ENCODE measurements at places on chromosomes 12 and 14.
A peak's percentile ranks its signal among the peaks of the same experiment; 100 is the strongest.

DNA sequence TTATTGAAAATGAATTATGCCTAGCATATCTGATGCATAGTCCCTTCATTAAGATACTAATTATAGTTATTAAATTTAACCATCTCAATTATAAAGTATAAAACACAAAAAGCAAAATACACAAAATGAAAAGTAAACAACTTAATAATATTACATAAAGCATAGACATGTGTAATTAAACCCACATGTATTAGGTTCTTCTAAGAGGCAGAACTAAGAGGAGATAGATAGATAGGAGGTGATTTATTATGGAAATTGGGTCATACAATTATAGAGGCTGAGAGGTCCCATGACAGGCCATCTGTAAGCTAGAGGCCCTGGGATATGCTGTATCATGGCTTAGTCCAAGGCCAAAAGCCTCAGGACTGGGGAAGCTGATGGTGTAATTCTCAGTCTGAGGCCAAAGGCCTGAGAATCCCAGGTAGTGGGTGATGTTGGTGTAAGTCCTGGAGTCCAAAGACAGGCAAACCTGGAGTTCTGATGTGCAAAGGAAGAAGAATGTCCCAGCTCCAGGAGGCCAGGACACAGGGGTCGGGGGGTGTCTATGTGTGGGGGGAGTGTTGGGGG is 953.3 kb downstream of the TRHDE start:
- DNase-seq, result no peak

DNA sequence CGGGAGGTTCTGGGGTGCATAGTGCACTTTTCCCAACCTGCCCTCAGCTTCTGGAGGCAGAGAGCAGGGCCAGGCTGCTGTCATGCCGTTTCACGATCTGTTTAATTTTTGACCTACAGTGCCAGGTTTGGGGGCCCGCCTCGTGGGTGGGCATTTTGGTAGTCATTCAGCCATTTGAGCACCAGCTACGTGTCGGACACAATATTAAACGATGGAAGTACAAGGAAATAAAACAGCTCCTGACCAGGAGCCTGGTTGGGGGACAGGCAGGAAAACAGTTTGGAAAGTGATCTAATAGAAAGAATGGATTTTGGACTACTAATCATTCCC is 708 bp downstream of the FNTB start:
- no peak for DNase-seq

- no peak for DNase-seq
These were observed 15.7 kb downstream of the VPS37B start for GRCh38 chr12:122880155-122880667.

DNA sequence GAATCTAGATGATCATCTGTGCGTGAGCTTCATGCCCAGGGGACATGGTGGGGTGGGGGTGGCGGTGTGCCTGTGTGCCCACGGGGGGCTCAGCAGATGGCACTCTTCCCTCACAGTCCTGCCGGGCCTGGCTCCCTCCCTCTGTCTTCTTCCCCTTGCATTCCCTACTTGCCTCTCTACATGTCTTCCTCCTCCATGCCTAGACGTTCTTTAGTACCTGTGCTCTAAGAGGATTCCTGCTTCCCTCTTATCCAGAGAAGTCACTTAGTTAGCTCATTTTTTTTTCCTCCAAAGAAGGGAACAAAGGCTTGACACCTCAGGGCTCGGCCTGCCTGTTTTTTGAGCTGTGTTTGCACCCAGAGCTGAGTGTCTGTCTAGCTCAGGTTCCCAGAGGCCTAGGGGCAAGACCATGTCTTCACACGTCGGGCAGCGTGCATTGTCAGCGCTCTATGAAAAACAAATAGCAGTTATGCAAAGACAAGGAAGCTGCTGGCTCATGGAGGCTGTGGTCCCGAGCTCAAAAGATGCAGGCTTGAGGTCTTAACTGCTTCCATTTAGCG is 48.8 kb downstream of the NINJ2 start:
- DNase-seq, result no peak

DNA sequence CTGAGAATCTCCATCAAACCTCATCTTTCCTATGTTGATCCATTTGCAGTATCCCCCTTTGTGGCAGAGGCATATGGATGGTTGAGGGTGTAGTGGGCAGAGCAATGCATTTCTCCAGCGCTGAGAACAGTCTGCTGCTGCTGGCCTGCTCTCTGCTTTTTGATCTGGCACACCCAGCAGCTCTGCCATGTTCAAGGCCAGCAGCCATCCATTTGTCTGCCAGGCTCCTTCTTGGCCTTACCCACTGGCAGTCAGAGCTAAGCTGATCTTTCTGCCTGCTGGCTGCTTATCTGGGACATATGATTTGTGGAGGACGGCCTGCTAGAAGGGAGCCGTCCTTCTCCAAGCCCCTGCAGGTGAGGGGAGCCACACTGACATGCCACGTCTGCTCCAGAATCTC is 17.0 kb downstream of the NPC2 start:
- no peak for DNase-seq

GRCh38 chr14:67358924-67359774 is 455 bp downstream of the ATP6V1D start:
- no peak for DNase-seq

GRCh38 chr14:67426161-67426560 is 14.2 kb upstream of the PLEK2 start:
- no peak for DNase-seq

DNA sequence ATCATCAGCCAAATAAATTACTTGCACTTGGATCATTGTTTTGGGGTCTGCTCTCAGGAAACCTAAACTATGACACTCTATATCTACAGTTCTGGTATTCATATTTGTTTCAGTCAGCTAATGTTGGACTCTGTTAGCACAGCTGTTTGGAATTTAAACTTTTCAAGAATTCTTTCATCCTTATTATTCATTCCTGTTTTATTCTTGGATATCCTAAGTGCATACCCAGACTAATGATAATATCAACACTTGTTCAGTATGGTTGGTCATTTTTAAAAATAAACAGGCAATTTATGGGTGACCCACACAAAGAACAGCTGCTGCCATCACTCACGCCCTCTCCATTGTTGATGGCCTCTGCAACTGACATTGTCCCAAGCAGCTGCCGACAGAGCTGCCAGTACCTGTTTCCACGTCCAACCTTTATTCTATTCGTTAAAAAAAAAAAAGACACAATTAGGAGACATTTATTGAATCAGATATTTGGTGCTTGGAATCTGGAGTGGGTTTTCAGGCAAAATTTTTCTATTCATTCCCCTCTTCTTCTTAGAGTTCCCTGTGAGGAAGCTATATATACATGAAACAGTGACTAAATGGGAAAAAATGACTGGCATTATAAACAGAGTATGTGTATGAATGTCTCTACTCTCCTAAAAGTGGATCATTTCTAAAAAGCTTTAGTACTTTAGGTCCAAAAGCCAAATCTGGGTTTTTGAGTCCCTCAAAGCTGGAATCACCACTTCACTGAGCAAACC is 252.1 kb upstream of the NAV3 start:
- no peak for DNase-seq

- DNase-seq, result no peak
These were observed 1.3 kb downstream of the GLS2 start for GRCh38 chr12:56486694-56487093.

DNA sequence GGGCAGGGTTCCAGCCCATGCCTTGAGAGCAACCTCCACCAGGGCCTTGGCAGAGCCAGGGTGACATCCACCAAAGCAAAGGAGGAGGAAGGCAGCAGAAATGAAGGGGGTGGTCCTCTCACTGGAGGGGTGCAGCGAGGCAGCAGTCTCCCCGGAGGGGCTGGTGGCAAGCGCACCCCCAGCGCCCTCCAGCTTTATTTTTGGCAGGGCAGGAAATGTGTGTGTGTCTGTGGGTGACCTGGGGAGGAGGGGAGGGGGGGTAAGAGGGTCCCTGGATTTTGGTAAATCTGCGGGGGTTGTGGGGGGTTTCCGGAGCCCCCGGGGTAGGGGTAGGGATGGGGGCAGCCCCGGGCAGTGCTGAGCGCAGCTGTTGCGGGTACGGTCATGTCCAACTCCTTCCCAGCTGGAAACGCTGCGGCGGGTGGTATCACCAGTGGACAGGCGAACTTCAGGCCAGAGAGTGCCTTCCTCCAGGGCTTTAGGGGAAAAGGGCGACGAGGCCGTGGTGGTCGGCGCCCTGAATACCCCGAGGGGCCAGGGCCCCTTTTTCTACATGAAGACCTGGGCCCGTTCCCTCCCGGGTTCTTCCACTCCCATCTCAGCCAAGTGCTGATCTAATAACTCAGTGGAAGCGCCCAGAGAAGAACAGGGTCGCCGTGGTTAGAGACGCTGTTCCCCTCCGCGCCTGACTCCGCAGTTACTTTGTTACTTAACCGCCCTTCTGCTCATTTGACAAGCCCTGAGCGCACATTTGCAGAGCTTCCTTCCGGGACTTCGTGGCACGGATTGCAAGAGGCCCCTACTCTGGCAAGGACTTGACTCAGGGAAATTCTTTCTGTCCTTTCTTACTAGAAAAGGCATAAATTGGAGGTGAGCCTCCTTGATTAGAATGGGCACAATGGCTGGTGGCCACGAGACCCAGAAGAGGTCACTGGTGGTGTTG is 55.2 kb downstream of the FOS start:
- peak; percentile 19 for DNase-seq

All from activated CD8-positive, alpha-beta memory T cell treated with anti-CD3 and anti-CD28 coated beads for 4 hours (primary cell).